Activated T-helper 9 cell treated with anti-CD3 and anti-CD28 coated beads, Interleukin-2, amount 50 U/mL, for 16 hours (primary cell): ENCODE measurements at places on chromosomes 7 and 10.
A peak's percentile ranks its signal among the peaks of the same experiment; 100 is the strongest.

GRCh38 chr10:123551259-123551658 is 114.9 kb upstream of the GPR26 start:
- no peak for DNase-seq

DNA sequence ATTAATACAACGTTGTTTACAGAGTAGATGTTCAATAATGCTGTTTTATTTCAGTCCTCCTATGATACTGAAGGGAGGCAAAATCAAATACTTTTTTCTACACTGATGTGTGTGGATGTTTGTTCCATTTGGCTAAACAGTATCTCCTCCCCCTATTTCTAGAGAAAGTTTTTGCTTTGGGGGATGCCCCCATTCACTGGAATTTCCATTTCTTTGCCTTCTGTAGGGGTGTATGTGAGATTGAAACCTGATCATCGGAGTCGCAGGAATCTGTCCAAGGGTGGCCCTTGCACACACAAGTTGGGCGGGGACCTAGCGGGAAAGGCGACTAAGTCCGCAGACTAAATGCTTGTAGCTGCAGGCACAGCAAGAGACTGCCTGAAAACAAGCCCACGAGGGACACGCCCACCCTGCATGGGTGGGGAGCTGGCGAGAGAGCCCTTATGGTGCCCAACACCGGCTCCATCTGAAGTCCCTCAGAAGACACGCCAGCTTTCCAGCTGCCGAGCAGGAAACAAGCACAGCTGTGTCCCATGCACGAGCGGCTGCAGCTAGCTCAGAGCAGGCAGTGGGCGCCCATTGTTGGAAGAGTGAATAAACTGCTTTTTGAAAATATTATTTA is 58.0 kb downstream of the ESYT2 start:
- DNase-seq: no peak

- DNase-seq: peak; percentile 17
These were observed 27.6 kb downstream of the AMZ1 start for GRCh38 chr7:2715341-2716231.

DNA sequence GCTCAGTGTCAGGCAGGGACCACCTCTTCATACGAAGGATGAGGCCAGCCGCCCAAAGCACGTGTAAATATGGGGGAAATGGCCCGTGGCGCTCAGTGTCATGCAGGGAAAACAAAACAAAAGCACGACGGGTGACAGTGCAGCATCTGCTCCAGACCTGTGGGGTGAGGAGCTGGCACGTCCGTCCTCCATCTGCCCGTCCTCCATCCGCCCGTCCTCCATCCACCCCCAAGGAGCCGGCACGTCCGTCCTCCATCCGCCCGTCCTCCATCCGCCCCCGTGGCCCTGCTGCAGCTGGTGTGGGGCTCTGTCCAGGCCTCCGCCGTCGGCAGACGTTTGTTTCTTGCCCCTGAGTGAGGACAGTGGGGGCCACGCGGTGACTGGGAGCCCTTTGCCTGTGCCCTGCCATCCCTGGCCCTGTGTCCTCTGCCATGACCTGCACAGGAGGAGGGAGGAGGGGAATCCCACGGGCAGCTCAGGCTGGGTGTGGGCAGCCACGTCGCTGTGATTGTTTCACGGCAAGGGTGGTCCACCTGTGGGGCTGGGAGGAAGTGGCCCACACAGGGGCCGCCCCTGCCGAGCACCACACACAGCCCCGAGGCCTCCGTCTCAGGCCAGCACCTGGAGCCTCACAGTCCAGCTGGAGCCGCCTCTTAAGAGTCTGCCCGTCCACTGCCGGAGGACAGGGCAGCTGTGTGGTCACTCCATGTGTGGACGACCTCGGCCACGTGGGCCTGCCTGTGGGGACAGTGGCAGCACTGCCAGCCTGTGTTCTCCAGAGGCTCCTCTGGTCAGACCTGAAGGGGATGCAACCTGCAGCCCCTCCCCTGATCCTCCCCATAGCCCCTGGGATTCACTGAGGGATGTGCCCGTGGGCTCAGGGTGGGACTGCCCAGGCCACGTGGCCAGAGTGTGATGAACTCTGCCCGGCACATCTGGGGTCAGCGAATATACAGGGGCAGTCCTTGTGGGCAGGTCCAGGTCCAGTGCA is 38.2 kb upstream of the DPYSL4 start:
- DNase-seq: no peak

DNA sequence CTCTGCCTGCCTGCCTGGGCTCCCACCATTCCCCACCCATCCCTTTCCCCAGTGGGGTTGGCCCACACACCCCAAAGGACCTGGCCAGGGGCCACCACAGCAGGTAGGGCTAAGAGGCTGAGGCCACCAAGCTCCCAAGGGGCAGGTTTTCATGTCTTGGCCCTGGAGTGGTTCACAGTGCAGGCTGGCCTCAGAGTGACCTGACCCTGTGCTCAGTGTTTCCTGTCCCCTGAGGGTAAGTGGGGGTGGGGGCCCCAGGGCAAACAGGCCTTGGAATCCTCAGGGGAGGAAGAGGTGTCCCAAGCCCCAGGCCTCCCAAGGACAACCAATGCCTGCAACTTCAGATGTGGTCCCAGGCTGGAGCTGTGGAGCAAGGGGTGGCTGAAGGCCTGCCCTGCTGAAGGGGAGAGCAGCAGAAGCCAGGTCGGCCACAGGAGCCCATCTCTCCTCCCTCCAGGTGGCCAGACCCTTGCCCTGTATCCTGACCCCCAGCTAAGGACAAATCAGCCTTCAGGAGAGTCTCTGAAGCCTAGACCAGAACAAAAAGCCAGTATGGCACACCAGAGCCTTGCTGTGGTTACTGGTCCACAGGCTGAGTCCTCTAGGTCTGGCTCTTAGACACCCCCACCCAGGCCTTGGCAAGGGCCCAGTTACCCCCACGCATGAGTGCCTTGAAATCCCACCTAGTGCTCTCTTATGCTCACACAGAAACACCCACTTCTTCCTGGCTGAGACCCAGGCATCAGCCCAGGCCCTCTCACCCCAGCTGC is 27.6 kb downstream of the POLL start:
- no peak for DNase-seq

DNA sequence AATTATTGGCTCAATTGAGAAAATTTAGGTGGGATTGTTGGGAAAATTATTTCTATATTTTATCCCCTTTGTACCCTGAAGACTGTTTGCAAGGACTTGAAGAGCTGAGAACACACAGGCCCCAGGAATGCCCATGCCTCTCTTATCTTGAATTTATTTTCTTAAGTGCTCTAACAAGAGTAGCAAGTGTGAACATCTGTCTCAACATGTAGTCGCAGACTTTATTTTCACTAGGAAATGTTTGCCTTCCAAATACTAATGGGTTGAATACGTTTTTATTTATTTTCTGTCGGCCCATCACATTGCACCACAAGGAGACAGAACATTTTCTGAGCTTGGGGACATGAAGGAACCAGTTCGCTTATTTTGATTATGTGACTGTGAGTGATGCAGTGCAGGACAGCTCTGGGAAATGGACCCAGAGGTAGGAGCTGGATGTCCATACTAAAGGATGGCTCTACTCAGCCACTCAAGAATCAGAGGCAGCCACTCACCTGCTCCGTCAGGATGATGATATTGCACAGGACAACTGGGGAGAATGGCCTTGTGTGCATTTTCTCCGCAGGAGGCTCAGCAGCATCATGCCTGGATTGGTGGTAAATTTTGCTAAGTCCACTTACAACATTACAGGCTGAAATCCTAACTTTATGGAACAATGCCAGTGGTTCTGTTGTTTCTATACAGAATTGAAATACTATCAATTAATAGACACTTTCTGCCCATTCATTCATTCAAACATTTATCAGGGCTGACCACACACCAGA is 332.7 kb downstream of the FGFR2 start:
- DNase-seq: no peak

- no peak for DNase-seq
These were observed 7.7 kb upstream of the OPN1SW start for GRCh38 chr7:128783143-128783861.

- DNase-seq: no peak
These were observed 934 bp downstream of the PRTFDC1 start for GRCh38 chr10:24951201-24952142.

DNA sequence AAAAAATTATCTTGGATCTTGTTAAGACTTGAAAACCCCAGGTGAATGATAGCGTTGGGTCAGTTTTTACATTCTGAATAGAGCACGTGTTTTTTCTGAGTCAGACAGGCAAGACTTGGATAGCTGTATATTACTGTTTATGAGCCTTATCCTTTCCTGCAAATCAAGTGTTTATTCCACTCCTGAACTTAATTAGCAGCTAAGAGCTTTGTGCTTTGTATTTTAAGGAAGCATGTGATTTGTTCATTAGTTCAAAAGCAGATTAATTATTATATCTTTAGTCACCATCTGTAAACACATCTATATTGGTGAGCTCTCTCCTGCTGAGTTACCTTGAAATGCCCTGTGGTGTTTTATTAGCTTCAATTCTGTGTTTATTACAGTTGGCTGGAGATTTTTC is 98.6 kb upstream of the PRPS1L1 start:
- DNase-seq: no peak

GRCh38 chr10:90414926-90415325 is 442.9 kb downstream of the HTR7 start:
- no peak for DNase-seq

DNA sequence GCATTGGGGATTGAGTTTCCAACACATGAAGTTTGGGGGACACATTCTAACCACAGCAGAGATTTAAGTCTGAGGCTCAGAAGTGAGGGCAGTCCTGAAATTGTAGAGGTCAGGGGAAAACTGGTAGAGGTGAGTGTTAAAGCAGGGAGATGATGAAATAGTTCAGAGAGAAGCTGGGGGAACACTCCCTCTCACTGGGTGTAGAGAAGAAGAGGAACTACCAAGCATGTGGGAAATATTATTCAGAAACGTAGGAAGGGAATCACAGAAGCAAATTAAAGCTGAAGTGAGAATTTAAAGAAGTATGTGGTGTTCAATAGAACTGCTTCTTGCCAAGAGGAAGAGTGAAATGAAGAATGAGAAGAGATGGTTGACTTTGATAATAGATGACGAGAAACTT is 121.5 kb upstream of the FAM3C start:
- no peak for DNase-seq

GRCh38 chr10:23412223-23412622 is 26.7 kb upstream of the OTUD1 start:
- DNase-seq: no peak

DNA sequence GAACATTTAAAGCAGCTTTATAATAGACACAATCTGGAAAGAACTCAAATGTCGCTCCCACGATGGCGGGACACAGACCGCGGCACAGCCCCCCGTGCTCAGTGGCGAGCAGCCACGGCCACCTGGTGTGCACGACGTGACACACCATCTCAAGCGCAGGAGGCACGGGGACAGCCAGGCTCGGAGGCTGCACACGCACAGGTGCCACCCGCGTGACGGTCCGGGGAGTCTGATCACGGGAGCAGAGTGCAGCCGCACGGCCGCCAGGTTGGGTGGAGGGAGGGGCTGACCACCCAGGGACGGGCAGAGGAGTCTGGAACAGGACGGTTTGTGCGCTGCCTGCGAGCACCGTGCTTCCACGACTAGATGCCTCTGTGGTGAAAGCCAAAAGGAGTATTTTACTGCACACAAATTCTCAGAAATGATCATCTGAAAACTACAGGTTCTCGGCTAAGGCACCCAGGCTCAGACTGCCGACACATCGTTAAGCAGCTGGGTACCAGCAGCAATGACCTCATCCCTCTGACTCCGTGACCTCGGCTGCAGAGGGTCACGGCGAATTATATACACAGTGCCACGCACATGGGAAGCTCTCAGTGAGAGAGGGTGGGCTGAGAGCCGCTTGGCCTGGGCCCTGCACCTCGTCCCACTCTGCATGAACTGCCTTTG is 7.5 kb upstream of the GPER1 start:
- no peak for DNase-seq

- DNase-seq: no peak
These were observed 71.8 kb downstream of the MTPN start for GRCh38 chr7:135905355-135905754.

- no peak for DNase-seq
These were observed 508.7 kb upstream of the SEMA3D start for GRCh38 chr7:85695533-85695932.

GRCh38 chr7:121544726-121545125 is 148.6 kb upstream of the FAM3C start:
- no peak for DNase-seq

DNA sequence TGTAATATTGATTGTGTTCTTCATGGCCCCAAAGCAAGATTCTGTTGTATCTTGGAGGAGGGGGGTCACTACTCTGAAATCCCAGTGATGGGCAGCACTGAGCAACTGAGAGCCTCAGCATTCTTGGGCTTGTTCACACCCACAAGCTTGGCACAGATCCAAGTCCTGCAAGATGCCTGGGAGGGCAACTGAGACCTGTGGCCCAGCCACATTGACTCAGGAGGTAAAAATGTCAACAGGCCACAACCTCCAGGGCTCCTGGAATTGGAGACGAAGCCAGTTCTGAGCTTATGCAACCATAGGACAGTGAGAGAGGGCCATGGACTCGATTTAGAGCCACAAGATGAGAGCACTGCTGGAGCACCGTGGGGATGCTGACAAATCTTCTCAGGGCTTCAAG is 3.1 kb upstream of the DOCK1 start:
- no peak for DNase-seq

DNA sequence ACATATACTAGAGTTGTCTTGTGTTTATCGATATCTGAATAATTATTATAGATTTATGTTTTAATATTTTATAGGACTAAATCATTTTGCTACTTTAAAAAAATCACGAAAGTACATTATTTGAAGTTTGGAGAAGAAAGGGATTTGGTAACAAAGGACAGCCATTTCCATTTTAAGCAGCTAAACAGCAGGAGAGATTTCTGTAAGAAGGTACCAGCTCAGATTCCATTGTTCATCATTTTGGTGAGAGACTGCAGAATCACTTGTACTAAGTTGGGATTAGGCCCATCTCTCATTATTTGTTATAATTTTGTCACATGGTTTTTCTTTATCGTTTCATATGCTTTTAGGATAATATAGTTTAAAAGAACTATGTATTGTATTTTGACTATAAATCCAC is 46.7 kb downstream of the PALS2 start:
- DNase-seq: no peak

GRCh38 chr7:29319719-29320521 is 125.3 kb downstream of the CHN2 start:
- no peak for DNase-seq

DNA sequence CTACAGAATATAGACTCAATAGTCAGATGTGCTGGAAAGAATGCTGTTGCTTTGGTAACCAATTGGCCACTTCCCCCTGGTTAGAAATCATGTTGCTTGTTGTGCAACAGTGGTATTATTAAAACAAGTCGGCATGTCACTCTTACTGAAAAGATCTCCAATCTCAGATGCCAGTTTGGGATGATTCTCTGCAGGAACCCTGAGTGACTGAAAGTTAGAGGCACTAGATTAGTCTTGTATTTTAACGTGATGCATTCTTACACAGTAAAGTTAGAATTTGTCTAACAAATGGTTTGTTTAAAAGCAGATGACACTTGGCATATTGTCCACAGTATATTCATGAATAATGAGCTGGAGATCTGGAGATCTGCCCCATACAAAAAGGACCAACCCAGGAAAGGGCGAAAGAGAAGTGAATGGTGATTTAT is 287.6 kb downstream of the TWIST1 start:
- DNase-seq: no peak

GRCh38 chr7:79272066-79272669 is 181.3 kb downstream of the MAGI2 start:
- no peak for DNase-seq
